Ascending aorta (tissue), 2 donors: ENCODE measurements at places on chromosomes 7 and 10.

- DNase-seq: no peak
These were observed 26.0 kb downstream of the GSDME start for GRCh38 chr7:24731313-24731712.

GRCh38 chr7:80748363-80749042 is 110.1 kb downstream of the CD36 start:
- DNase-seq: no peak

- no peak for DNase-seq
These were observed 74.5 kb downstream of the BMPER start for GRCh38 chr7:33979807-33980355.

- DNase-seq: no peak
These were observed 76.1 kb downstream of the NHLRC2 start for GRCh38 chr10:113930482-113931057.

GRCh38 chr10:35516102-35516670 is 89.0 kb upstream of the GJD4 start:
- DNase-seq: no peak

GRCh38 chr10:23157691-23158369 is 34.3 kb upstream of the PTF1A start:
- no peak for DNase-seq

GRCh38 chr7:123528265-123528664 is 6.1 kb downstream of the IQUB start:
- no peak for DNase-seq

GRCh38 chr10:26430641-26431163 is 7.4 kb upstream of the APBB1IP start:
- DNase-seq: no peak

GRCh38 chr7:140584195-140584851 is 56.3 kb downstream of the DENND2A start:
- DNase-seq: no peak

- no peak for DNase-seq
These were observed 5.6 kb upstream of the NRCAM start for GRCh38 chr7:108461840-108462239.

DNA sequence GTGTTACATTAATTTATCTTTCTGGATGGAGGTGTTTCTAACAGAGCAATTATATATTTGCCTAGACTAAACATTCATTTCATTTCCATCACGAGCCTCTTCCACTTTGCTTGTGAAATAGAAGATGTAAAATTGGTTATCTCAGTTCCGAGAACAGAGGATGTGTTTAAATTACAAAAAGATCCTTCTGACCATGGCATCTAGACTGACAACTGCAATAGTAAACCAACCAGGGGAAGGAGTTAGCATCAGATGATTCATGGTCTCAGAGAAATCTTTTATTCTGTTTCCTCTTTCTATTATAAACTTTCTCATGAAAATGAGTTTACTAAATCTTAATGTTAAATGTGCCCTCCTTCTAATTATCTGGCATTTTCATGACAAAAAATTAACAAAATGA is 149.8 kb upstream of the WDR11 start:
- no peak for DNase-seq

DNA sequence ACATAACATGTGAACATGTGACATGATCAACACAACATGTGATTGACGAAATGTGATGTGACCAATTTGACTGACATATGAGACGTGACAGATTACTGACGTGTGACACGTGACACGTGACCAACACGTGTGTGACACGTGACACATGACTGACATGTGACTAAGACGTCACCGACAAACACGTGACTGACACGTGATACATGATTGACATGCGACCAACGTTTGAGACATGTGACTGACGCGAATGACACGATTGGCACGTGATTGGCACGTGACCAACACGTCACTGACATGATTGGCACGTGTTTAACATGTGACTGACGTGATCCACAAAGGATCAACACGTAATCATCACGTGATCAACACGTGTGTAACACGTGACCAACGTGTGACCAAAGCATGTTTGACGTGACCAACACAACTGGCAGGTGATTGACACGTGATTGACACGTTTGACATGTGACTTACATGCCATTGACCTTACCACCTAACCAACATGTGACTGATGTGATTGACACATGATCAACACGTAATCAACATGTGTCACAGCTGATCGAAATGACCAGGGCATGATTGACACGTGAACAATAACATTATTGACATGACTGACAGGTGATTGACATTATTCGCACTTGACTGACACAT is 23.7 kb downstream of the CRPPA start:
- DNase-seq: no peak

DNA sequence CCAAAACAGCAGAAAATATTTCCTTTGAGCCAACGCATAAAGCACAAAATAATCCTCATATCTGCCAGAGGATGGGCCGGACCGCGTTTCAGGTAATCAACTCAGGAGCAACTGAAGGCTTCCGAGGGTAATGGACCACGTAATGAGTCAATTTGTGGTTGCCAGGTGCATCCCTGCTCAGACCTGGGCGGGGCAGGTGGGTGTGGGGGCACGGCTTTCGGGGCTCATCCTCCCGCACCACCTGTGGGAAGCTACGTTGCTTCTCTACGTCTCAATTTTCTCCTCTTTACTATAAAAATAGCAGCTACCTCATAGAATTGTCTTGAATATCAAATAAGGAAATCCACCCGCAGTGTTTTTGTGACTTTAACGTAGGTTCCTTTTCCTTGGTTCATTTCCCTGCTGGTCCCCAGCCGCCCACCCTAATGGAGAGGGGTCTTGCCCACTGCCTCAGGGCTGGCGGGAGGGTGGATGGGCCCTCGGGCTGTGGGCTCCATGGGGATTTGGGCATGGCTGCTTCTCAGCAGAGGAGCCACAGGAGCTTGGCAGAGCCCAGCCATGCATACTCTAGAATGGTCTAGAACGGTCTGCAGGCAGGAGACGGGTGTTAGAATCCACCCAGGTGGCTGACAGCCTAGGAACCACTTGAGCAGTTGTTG is 324.7 kb downstream of the ADARB2 start:
- no peak for DNase-seq

GRCh38 chr10:66252986-66253385 is 672.9 kb upstream of the LRRTM3 start:
- DNase-seq: no peak

- no peak for DNase-seq
These were observed 917.0 kb downstream of the CNTNAP2 start for GRCh38 chr7:147033641-147034040.

DNA sequence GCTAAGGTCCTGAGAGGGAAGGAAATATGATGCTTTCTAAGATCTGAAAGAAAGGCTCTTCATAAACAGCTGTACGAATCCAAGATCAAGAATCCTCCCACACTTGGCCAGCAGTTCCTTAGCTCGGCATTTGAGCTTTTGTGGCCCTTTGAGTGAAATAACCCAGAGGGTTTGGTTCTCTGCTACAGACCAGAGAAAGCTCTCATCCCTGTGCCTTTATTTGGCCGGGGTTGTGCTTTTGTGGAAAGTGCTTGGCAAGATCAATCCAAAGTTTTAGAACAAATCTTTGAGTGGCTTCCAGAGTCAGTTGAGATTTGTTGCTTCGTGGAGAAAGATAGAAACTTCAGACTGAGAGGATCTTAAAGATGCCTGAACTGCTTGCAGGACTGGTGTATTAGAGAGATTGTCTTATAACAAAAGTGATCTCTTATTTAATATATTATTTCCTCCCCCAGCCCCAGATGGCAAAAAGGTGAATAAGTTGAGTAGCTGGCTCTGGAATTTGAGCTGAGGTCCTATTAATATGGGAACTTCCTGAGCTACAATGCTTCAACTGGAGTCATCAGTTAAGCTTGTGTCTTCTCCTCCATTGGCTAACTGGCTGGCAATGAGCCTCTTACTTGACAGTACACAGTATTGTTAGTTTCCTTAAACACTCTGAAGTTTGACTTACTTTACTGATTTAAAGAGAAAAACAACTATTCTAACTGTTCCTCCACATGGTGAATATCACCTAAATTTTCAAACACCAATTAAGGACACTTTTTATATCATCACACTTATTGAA is 687.3 kb downstream of the MAGI2 start:
- no peak for DNase-seq

DNA sequence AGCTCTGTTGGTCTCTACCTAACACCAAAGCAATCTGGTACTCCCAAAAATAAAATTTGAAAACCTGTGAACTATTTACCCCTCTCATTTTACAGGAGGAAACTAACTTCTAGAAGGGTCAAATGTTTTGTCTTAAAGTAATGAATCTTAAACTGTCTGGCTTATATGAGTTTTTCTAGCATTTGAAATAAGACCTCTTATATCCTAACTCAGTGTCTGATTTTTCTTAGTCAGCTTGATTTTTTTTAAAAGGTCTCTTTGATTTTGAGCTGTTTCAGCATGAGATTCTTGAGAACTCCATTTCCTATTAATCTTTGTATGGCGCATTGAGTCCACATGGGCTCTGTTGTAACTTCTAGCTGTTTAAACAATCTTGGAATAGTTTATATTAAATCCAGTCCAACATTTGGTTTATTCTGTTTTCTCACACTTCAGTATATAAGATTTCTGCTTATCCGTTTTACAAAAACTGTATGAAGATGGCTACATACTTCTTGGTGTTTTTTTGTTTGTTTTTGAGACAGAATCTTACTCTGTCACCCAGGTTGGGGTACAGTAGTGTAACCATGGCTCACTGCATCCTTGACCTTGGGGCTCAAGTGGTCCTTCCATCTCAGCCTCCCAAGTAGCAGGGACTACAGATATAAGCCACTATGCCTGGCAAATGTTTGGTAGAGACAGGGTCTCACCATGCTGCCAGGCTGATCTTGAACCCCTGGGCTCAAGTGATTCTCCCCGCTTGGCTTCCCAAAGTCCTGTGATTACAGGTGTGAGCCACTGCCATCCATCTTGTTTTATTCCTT is 91.1 kb downstream of the PPP1R9A start:
- no peak for DNase-seq

DNA sequence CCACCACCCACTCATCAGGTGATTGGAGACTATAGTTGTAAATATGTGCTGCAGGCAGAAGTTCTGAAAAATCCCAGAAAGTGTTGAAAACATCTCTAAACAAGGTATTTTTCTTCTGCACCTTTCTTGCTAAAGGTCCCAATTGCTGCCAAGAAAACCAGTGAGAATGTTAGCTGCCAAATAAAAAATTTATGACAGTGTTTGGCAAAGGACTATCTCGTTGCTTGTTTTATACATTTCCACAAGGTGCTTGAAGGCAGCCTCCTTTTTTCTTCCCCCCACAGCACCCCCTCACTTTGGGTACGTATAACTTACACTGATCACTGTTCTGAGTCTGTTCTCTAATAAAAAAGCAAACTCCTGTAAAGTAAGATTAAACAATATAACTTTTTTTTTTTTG is 158.6 kb upstream of the TCF7L2 start:
- DNase-seq: no peak

DNA sequence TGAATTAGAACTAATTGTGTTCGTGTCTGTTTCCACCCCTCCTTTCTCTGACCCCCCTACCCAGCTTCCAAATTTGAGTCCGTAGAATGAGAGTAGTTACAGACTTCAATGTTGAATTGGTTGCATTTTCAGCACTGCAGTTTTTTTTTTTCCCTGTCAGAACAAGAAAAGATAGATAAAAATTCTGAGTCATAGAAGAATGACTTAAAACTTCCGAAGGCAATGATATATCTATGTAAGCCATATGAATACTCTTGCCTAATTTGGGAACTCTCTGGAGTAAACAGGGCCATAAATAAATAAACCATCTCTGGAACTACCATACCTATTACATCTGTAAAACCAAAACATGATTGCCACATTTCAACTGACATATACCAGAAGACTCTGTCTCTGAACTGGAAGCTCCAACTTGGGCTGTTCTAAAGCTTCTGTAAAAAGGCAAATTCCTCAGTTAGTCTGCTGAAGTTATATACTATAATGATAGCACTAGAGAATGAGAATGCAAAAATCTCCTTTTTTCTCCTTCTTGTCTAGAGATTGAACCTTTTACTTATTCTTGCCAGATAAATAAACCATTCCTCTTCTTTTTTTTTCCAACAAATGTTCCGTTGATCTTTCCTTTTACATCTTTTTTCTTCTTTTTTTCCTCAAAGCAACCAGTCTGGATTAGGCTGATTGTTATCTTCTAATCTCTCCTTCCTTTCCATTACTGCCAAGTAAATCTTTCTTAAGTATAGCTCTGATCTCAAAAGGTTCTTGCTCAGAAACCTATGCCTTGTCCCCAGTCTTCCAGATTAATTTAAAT is 23.5 kb downstream of the VCL start:
- DNase-seq: no peak

GRCh38 chr7:41328131-41328530 is 374.8 kb downstream of the INHBA start:
- DNase-seq: no peak

- DNase-seq: no peak
These were observed 88.1 kb upstream of the PDCD4 start for GRCh38 chr10:110783509-110784107.

- DNase-seq: no peak
These were observed 10.9 kb downstream of the OR9A2 start for GRCh38 chr7:143015926-143016490.

GRCh38 chr10:132839061-132839460 is 53.1 kb upstream of the NKX6-2 start:
- no peak for DNase-seq

- DNase-seq: no peak
These were observed 192.9 kb downstream of the EVX1 start for GRCh38 chr7:27435461-27435860.

DNA sequence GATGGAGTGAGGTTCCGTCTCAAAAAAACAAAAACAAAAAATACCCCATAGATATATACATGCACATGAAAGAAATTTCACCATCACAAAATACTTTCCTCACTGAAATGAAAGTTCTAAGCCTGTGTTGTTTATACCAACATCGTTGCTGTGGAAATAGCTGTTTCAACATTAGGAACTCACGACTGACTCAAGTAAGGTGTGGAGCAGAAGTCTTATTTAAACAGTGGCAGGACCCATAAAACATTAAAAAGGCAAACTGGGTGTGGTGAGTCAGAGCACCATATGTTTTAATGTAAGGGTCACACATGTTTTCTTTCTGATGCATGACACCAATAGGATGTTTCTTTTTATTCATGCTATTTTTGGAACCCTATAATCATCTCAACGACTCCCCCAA is 48.3 kb downstream of the BAIAP2L1 start:
- no peak for DNase-seq
